Suprapubic skin (tissue), 4 donors: ENCODE measurements at places on chromosomes 3 and 15. TPM values are rescaled to one million over a fixed set of nuclear protein-coding genes. Genes with fewer than 3 reads are reported as not detected.

DNA sequence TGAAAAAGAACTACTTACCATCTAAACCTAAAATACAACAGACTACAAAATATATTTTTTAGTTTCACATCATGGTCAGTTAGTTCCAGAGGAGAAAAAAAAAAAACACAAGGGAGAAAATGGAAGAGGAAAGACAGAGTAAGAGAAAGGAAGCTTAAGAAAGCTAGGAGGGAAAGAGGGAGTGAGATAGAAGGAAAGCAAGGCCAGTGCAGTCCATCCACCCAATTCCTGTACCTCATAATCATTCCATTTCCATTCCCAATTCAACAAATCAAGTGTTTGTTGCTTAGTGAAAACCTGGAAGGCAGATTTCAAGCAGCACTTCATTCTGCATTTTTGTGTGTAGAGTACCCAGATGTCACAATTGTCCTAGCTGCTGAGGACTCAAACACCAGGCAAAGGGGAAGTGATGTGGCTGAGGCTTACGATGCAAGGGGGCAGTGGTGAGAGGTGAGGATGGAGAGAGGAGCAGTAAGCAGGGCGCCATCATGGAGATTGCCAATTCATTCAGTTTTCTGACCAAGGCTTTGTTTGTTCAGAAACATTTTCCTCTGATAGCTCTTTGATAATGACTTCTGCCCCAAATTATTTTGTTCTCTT, 83.6 kb upstream of the GSK3B start:
- peaks cover 14% of the 10 kb centered on the region for H3K4me1 ChIP-seq
- H3K4me3 ChIP-seq, result no peak overlapping the region
- no peaks in the 10 kb centered on the region for H3K36me3 ChIP-seq
- DNase-seq, result no peak

- H3K36me3 ChIP-seq, result no peaks in the 10 kb centered on the region
- no peak overlapping the region for H3K27ac ChIP-seq
- DNase-seq, result no peak
- no peak overlapping the region for H3K4me3 ChIP-seq
- H3K4me1 ChIP-seq, result no peaks in the 10 kb centered on the region
These were observed 257.4 kb downstream of the PLOD2 start for GRCh38 chr3:145903472-145904013.

GRCh38 chr3:150135287-150135721, 164.6 kb upstream of the PFN2 start:
- no peaks in the 10 kb centered on the region for H3K36me3 ChIP-seq
- H3K4me3 ChIP-seq, result no peak overlapping the region
- H3K27ac ChIP-seq, result no peak overlapping the region
- no peak for DNase-seq
- H3K4me1 ChIP-seq, result no peaks in the 10 kb centered on the region
- H3K27me3 ChIP-seq, result no peaks in the 10 kb centered on the region

DNA sequence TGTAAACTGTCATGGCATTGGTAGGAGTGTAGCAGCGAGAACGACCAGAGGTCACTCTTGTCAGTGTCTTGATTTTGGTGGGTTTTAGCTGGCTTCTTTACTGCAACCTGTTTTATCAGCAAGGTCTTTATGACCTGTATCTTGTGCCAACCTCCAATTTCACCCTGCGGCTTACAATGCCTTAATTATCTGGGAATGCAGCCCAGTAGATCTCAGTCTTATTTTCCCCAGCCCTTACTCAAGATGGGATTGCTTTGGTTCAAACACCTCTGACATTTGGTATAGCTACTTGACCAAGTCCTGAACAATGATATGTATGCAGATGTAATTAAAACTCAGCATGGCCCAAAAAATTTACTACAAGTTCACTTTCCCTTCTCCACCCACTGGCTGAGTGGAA, 388.4 kb downstream of the RSL24D1 start:
- no peak for DNase-seq
- no peaks in the 10 kb centered on the region for H3K27me3 ChIP-seq
- H3K4me3 ChIP-seq, result no peak overlapping the region
- H3K36me3 ChIP-seq, result no peaks in the 10 kb centered on the region

DNA sequence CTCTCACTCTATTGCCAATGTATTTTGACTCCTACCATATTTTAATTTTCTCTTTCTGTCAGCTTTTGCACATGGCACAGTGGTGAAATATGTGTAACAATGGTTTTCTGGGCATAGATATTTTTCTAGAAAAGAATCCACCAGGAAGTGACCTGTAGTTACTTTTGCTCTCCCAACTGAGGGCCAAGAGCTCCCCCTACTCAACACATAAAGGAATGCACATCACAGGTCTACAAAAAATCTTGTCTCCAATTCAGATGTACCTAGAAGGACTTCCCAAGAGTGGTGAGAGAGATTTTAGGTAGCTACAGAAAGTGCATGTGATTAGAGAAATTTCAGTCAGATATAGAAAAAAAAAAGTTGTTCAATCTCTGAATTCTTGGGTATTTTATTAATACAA, 15.6 kb downstream of the CPA3 start:
- no peaks in the 10 kb centered on the region for H3K27me3 ChIP-seq
- DNase-seq, result no peak
- no peaks in the 10 kb centered on the region for H3K4me1 ChIP-seq
- no peak overlapping the region for H3K4me3 ChIP-seq
- H3K27ac ChIP-seq, result no peak overlapping the region

DNA sequence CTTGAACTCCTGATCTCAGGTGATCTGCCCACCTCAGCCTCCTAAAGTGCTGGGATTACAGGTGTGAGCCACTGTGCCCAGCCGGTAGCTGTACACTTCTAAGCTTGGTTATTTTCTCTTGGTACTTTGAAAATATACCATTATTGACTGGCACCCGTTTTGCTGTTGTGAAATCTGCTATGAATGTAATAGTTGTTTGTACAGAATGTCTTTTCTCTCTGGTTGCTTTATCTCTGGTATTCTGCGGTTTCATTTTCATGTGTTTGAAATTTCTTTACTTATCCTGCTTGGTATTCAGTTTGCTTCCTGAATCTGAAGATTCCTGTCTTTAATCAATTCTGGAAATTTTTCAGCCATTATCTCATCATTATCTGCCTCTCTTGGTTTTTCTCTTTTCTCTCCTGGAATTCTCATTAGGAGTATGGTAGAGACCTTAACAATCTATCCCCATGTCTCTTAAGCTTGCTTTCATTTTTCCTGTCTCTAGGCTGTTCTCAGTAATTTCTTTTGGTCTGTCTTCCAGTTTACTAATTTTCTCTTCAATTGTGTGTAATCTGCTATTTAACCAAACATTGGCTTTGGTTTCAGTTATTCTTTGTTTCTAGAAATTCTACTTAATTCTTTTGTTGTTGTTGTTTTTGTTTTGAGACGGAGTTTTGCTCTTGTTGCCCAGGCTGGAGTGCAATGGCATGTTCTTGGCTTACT, 2.8 kb upstream of the PAK2 start:
- H3K4me3 ChIP-seq, result no peak overlapping the region
- H3K27ac ChIP-seq, result no peak overlapping the region
- no peaks in the 10 kb centered on the region for H3K27me3 ChIP-seq
- DNase-seq, result no peak
- peaks cover 11% of the 10 kb centered on the region for H3K4me1 ChIP-seq
- peaks cover 3% of the 10 kb centered on the region for H3K36me3 ChIP-seq

The CDCP1 gene
- total RNA-seq, result 85.6 TPM

- no peaks in the 10 kb centered on the region for H3K36me3 ChIP-seq
- no peak overlapping the region for H3K27ac ChIP-seq
- DNase-seq, result no peak
- H3K4me1 ChIP-seq, result peaks cover 2% of the 10 kb centered on the region
These were observed 6.4 kb upstream of the ISL2 start for GRCh38 chr15:76330080-76330680.

GRCh38 chr3:174792864-174793263, 66.3 kb upstream of the NAALADL2 start:
- no peak for DNase-seq
- no peaks in the 10 kb centered on the region for H3K4me1 ChIP-seq
- no peak overlapping the region for H3K4me3 ChIP-seq
- no peaks in the 10 kb centered on the region for H3K27me3 ChIP-seq
- no peak overlapping the region for H3K27ac ChIP-seq

The BLOC1S6 gene
- 26.6 TPM for total RNA-seq

DNA sequence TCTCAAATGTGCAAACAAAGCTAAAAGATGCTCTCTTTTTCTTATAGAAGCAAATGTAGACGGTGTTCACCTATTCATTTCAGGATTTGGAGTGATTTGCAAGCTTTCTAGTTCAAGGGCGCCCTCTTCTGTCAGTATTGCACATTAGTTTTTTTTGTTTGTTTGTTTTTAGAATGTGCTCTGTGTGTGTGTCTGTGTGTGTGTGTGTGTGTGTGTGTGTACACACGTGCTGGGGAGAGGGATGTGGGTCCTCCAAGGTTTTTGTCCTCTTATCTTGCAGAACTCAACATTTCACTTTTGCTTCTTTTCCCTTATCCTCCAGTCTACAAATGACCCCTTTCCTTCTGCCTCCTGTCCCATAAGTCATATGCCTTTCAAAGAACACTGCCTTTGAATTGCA, 23.5 kb downstream of the DNAH1 start:
- no peaks in the 10 kb centered on the region for H3K27me3 ChIP-seq
- no peak overlapping the region for H3K4me3 ChIP-seq
- H3K27ac ChIP-seq, result no peak overlapping the region

DNA sequence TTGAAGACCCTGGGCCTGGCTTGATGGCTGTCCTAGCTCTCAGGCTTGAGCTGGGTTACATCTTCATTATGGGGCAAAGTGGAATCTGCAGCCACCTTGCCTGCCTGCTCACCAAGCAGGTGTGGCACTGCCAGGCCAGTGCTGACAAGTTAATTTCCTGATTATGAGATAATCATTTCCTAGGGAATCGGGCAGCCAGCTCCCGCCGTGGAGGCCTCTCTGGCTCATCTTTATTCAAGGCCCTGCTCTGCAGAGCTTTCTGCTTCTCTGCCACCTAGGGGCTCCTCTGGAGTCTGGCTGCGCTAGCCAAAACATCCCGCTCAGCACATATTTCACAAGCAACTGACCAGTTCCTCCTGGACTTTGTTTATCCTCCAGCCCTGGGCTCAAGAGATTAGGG, 9.9 kb downstream of the LOXL1 start:
- no peaks in the 10 kb centered on the region for H3K36me3 ChIP-seq
- DNase-seq, result no peak
- no peak overlapping the region for H3K27ac ChIP-seq

The ZIC4 gene
- not detected for total RNA-seq

GRCh38 chr15:41337631-41338522, 5.2 kb downstream of the NUSAP1 start:
- no peaks in the 10 kb centered on the region for H3K36me3 ChIP-seq
- no peak overlapping the region for H3K27ac ChIP-seq
- no peaks in the 10 kb centered on the region for H3K27me3 ChIP-seq
- peaks cover 15% of the 10 kb centered on the region for H3K4me1 ChIP-seq
- no peak for DNase-seq
- H3K4me3 ChIP-seq, result no peak overlapping the region

- DNase-seq, result no peak
- H3K27me3 ChIP-seq, result no peaks in the 10 kb centered on the region
- peak overlapping the region; percentile 49 for H3K27ac ChIP-seq
- no peaks in the 10 kb centered on the region for H3K36me3 ChIP-seq
These were observed 380.6 kb upstream of the C2CD4B start for GRCh38 chr15:62545467-62546227.

GRCh38 chr3:158659454-158660237, 12.8 kb downstream of the LXN start:
- no peaks in the 10 kb centered on the region for H3K4me1 ChIP-seq
- H3K27me3 ChIP-seq, result no peaks in the 10 kb centered on the region
- no peak overlapping the region for H3K4me3 ChIP-seq

The GRM2 gene
- total RNA-seq, result 7.0 TPM

GRCh38 chr3:53216723-53217122, 39.1 kb downstream of the TKT start:
- H3K4me3 ChIP-seq, result no peak overlapping the region
- no peaks in the 10 kb centered on the region for H3K36me3 ChIP-seq
- H3K4me1 ChIP-seq, result no peaks in the 10 kb centered on the region
- no peaks in the 10 kb centered on the region for H3K27me3 ChIP-seq
- H3K27ac ChIP-seq, result no peak overlapping the region
- DNase-seq, result no peak

GRCh38 chr15:85379403-85380131, 836 bp upstream of the AKAP13 start:
- H3K27ac ChIP-seq, result peak overlapping the region; percentile 87
- no peak for DNase-seq
- H3K27me3 ChIP-seq, result no peaks in the 10 kb centered on the region

DNA sequence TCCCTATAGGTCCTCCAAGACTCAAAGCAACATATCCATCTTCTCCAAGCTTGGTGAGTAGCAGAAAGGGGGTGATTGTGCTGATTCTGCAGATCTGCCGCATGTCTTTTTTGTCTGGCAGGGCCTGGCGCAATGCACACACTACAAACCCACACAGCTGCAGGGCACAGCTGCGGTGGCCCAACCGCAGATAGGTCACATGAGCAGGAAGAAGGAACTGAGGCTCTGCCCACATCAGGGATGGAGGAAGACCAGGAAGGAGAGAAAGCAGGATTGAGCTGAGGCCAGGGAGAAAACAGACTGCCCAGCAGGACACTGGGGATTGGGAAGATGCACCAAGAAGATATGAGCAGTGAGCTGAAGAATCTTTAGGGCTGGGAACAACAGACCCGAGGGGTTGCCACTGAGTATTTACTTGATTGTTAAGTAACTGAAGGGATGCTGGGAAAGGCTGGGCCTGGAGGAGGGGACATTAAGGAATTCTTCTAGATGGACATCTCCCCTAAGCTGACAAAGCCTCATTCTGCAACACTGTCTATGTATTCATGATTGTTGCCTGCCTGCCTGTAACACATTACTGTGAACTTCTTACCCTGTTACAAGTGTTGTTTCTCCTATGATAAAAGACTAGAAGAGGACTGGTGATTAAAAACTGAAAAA, 126.7 kb downstream of the MYLK start:
- no peak overlapping the region for H3K4me3 ChIP-seq
- peaks cover 28% of the 10 kb centered on the region for H3K4me1 ChIP-seq
- no peaks in the 10 kb centered on the region for H3K27me3 ChIP-seq

The CEP19 gene
- total RNA-seq, result 0.68 TPM

The GOLGA6A gene
- 0.64 TPM for total RNA-seq

GRCh38 chr3:59246719-59247401, 197.0 kb upstream of the CFAP20DC start:
- no peak for DNase-seq
- peaks cover 10% of the 10 kb centered on the region for H3K4me1 ChIP-seq
- no peak overlapping the region for H3K27ac ChIP-seq
- no peaks in the 10 kb centered on the region for H3K27me3 ChIP-seq

GRCh38 chr15:89117790-89118189, 29.5 kb downstream of the ABHD2 start:
- no peak overlapping the region for H3K4me3 ChIP-seq
- peaks cover 74% of the 10 kb centered on the region for H3K4me1 ChIP-seq
- H3K36me3 ChIP-seq, result peaks cover 28% of the 10 kb centered on the region
- H3K27me3 ChIP-seq, result no peaks in the 10 kb centered on the region
- DNase-seq, result no peak

- no peaks in the 10 kb centered on the region for H3K36me3 ChIP-seq
- DNase-seq, result no peak
- H3K27me3 ChIP-seq, result no peaks in the 10 kb centered on the region
- no peak overlapping the region for H3K4me3 ChIP-seq
- peaks cover 11% of the 10 kb centered on the region for H3K4me1 ChIP-seq
These were observed 3.5 kb upstream of the PPCDC start for GRCh38 chr15:75019916-75020315.

- H3K27me3 ChIP-seq, result no peaks in the 10 kb centered on the region
- H3K36me3 ChIP-seq, result no peaks in the 10 kb centered on the region
- H3K27ac ChIP-seq, result no peak overlapping the region
- DNase-seq, result no peak
These were observed 216.0 kb downstream of the SNRPN start for GRCh38 chr15:25170781-25171110.
